ENCODE measurements at places on chromosomes 4 and X.

DNA sequence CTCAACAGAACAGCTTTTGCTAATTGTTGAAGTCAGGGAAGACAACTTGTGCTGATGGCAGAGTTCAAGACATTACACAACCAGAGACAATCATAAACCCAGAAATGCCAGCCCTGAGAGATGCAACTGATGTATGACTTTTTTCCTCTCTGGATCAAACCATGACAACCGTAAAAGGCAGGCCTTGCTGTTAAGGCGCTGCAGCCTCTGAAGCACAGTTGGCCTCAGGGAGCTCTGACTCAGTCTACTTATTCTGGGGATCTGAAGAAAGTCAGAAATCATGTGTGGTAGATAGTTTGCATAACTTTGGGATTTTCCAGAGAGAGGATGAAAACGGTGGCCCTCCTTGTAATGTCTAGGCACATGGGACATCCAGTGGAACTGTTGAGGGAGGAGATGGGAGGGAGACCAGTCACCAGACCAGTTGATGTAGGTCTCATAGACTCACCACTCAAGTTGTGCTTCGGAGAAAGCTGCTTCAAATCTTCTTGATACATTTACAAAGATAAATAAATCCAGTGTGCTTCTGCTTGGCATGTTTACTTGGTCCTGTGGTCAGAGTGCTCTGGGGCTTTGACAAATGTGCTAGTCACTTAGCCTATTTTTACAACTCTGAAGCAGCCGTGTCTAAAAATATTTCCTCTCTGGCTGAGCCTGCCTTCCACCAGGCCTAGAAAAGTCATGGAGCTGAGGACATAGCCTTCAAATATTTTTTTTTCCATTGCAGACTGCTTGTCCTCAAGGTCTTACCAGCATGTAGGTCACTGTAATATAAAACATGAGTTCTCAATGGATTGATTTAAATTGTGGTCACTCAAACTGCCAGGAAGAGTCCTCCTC, 7.5 kb downstream of the HADH start:
- peak; percentile 65 for DNase-seq

DNA sequence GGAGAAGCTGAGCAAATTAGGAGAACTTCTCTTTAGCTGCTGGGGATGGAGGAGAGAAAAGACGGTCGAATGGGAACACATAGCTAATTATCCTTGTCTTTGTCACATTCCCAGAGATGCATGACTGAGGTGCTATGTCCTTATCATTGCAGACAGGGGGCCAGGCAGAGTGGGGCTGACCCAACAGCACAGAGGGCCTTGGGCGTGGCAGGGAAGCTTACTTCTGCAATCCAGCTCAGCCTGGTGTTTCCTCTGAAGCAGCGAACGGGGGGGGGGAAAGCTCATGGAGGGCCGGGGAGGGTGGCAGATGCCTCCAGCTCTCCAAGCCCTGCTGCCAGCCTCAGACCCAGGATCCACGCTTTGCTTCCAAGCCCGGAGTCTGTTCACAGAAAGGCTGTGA, 50.8 kb upstream of the HOPX start:
- DNase-seq = no peak

GRCh38 chr4:86876894-86877685, 15.1 kb downstream of the C4orf36 start:
- no peak for DNase-seq

- peak; percentile 20 for DNase-seq
Observed at GRCh38 chr4:84683064-84683850, 100.3 kb downstream of the CDS1 start.

DNA sequence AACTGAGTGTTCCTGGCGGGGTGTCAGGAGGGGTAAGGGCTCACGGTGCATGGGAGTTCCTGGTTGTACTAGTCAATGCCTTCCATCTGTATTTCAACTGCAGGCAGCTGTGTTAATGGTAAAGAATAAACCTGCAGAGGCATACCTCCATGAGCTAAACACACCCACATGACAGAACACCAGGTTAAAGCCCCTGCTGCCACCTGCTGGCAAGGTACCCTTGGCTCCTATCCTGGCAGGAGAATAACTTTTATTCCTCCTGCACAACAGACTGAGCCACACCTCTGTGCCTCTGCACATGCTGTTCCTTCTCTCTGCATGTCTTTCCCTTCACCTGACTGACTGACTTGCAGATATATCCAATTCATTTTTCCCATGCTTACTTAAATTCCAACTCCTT, 11.1 kb downstream of the ITIH6 start:
- DNase-seq = no peak

GRCh38 chr4:93313197-93313596, 515.4 kb upstream of the ATOH1 start:
- DNase-seq = no peak

DNA sequence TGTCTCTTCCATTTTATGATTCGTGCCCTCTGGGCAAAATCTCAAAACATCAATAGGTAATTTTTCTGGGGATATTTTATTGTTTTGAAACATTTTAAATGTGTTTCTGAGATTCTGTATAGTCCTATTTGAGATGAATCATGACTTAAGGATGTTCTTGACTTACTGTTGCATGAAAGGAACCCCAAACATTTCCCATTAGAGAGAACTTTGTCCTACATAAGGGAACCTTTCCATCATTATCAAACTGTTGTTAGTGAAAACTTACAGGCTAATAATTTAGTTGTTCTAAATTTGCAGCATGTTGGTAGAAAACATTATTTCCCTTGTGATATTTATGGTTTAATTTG, 523.3 kb downstream of the PPARGC1A start:
- no peak for DNase-seq

DNA sequence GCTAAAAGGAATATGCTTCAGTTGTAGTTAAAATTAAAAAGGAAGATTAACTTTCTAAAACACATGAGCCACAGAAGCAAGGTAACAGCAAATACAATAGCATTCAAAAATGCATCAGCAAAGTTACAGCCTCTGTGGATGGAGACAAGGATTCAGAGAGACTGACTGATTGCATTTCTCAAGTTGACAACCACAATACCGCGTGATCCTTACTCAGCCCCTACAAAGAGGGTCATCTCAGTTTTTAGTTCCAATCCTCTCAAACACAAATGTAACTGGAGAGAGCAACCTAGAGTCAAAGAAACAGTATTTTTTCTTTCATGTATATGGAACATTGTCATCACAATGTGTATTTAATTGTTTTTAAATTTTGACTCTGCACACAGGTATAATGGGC, 14.2 kb upstream of the C1QTNF7 start:
- no peak for DNase-seq

DNA sequence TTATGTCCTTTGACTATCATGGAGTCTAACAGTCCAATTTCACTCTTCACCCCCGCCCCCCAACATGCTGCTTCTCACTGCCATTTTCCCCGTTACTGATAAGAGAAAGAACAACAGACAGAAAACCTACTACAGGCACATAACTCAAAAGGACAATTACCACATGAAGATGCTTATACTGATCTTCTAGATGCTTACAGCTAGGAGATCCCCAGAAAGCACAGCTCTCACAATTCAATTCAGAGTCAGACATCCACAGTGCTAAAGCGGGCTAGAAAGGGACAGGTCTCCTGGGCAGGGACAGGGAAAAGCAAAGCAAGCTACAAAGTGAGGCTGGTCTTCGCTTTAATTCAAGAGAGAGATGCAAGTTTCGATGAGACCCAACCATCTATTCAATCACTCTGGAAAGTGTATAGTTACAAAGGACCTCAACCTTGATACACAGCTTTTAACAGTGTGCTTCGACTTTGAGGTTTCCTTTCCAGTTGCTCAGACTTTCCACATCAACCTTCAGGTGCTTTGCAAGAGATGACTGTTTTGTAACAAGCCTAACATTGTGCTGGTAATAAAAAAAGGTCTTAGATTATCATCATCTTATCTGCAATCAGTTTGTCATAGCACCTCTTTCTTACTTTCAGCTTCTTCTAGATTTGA, 60.9 kb downstream of the LEF1 start:
- no peak for DNase-seq

DNA sequence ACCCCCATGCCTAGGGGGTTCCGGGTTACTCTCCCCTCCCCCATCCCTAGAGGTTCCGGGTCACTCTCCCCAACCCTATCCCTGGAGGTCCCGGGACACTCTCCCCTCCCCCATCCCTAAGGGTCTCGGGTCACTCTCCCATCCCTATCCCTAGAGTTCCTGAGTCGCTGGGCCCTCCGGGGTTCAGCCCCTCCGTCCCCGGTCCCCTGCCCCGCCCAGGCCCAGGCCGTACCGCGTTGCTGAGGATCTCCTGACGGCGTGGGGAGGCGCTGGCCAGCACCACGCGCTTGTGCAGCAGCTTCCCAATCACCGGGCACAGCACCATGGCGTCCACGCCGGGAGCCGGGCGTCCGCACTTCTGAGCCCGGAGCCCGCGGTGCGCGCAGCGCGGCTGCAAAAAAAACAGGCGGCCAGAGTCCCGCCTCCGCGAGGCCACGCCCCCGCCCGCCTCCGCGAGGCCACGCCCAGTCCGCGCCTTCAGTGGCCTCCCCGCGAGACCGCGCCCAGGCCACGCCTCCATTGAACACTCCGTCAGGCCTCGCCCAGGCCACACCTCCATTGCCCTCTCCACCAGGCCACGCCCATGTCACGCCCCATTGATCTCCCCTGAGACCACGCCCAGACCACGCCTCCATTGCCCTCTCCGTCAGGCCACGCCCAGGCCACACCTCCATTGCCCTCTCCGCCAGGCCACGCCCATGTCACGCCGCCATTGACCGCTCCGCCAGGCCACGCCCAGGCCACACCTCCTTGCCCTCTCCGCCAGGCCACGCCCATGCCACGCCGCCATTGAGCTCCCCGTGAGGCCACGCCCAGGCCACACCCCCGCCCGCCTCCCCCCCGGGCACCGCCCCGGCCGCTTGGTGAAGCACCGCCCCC, at the start of gene ASMTL:
ASMTL (minus strand) TSS at position 394 of the 879 bp plus-strand sequence; CDS start at position 325, 69 bp downstream.
- DNase-seq = peak; percentile 99

DNA sequence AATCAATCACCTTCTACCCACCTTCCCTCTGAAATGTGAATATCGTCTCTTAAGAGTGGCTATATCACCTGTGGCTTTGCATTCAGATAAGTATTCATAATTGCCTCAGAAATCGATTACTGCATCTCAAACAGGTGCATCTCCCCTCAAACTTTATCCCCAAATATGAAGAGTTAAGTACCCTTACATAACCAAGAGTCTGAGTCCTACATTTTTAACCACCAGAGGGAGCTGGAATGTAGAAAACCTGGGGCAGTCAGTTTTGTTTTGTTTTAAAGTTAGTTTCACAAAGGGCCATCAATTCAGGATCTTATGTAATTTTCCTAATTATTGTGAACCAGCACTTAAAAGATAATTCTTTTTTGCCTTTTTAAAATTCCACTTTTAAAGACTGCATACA, 5.7 kb downstream of the TCEANC start:
- DNase-seq = peak; percentile 73

DNA sequence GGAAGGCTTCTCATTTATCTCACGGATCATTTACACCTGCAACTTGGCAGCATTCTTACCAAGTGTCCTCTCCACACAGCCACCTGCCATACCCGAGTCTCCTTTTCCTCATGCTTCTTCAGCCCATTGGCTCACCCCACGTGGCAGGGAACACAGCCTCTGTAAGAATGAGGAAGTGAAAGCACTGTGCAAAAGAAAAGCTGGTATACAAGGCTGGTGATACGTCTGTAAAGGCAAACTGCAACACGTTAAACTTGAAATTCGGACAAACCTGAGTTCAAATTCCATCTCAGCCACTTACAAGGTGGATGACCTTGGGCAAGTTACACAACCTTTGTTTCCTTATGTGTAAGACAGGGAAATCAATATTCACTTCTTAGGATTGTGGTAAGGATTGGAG, 164.0 kb upstream of the RASGEF1B start:
- no peak for DNase-seq

- DNase-seq = no peak
Observed at GRCh38 chr4:159201168-159201567, 98.3 kb downstream of the RAPGEF2 start.

- DNase-seq = no peak
Observed at GRCh38 chrX:1534301-1535168, 2.5 kb downstream of the P2RY8 start.

GRCh38 chr4:26214994-26215393, 105.8 kb upstream of the RBPJ start:
- DNase-seq = no peak

DNA sequence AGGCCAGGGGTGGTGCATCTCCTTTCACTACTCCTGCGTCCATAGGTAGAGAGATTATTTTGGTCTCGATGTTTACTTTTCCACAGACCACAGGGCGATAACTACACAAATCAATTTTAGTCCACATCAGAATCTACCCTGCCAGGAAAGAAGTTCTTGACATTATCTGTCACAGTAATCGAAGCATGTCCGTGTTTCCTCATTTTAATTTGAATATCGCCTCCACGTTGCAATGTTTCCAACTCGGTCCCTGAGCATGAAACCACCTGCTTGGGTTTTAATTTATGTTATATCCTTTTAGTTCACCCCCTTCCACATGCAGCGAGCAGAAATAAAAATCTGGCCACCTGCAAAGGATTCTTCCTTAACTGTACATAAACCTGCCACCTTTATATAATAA, 100.1 kb upstream of the ATXN3L start:
- DNase-seq = no peak

- DNase-seq = no peak
Observed at GRCh38 chrX:71545364-71545763, 12.5 kb downstream of the OGT start.
